GDM1 (cell line): ENCODE measurements at places on chromosomes 12 and 14.

GRCh38 chr14:77682158-77682553 lies 25.7 kb downstream of the ALKBH1 start:
- DNase-seq, result no peak

DNA sequence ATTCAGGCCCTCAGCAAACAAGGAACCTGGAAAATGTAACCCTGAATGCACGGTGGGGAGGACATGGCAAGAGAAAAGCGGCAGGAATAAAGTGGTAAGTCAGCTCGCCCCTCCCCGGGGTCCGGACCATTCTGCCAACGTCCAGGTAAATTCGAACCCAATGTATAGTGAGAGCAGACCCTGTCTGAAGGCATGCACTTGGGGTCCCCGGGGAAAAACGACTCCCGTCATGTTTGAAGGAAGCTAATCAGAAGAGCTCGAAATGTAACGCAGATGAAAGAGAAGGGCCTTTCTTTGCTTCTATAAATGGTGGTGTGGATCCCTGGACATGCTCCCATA lies 193 bp downstream of the ACACB start:
- DNase-seq, result no peak

GRCh38 chr14:97349463-97349862 lies 552.3 kb downstream of the VRK1 start:
- no peak for DNase-seq

DNA sequence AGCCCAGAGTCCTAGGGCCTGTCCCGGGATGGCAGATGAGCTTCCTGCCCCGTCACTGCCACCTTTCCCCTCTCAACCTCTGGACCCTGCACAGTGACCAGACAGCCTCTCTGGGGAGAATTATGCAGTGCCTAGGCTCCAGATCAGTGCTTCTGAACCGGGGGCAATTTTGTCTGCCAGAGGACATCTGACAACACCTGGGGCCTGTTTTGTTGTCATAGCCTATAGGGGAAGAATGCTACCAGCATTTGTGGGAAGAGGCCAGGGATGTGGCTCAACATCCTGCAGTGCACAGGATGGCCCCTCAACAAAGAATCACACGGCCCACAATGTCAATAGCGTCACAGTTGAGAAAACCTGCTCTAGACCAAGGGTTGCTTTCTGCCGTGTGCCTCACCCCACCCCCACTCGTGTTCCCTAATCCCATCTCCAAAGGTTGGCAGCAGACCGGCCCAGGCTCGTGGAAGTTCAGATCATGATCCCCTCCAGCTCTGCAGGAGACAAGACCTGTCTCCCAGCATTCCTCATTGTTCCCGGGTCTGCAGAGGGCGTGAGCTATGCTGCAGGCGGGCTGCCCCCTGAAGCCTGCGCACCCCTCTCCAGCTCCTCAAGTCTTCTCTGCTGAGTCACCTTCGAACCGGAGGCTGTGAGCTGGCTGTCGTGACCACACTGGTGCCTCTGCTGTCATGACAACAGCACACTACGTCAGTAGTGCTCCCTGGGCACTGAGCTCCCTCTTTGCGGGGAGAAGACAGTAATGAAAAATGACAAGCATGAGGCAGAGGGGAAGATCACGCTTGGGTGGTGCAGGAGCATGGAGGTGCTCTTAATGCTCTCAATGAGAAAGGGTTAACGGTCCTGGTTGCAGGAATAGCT lies 2.0 kb upstream of the GAPDH start:
- peak; percentile 91 for DNase-seq

DNA sequence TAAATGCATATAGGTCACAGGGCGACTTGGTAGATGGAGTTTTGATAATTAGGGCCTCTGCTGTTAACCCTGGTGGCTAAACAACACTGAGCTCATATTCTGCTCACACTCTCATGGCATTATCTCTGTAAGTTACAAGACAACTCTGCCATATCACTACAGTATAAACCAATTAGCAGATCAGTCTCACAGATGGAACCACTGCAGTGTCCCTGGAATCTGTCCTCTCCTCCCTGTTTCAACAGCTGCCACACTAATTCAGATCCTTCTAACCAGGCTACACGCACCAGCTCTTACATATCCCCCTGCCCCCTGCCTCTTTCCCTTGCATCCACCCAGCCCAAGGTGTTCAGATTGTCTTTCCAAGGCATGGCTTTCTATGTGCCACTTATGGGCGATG lies 161.0 kb upstream of the RMST start:
- no peak for DNase-seq

DNA sequence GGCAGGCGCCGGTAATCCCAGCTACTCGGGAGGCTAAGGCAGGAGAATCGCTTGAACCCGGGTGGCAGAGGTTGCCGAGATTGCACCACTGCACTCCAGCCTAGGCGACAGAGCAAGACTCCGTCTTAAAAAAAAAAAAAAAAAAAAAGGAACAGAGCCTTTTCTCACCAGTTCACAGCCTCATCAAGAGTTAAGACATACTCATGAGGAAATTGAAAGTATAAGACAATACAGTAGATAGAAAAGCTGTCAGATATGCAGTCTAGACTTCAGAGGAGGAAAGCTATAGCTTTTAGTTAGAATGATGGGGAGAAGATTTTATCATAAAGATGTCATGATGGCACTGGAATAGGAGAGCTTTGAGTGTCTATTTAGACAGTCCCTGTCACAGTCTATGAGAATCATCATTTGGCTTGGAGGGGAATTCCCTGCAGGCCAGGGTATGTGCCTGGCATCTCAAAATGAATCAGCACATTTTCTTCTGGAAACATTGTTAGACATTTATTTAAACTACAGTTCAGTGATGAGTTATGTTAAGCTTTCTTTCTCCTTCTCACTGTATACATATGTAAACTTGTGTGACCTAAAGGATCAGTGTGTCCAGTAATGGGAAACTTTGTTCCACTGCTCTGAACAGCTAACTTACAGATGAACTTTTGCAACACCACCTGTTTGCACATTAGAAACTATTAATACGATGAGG lies 2.9 kb upstream of the RAB35 start:
- no peak for DNase-seq

DNA sequence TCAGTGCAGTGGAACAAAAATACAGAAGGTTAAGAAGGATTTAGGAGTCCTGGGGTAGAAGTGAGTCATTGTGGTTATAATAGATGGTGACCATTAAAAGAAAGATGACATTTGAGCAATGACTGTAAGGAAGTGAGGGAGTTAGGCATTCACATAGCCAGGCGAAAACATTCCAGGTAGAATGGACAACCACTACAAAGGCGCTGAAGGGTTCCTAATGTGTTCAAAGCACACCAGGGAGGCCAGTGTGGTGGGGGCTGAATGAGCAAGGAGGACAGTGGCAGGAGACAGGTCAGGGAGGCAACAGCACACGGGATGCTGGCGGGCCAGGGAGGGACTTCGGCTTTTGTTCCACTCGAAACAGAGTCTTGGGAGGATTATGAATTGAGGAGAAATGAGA lies 129.9 kb downstream of the NPAS3 start:
- DNase-seq, result no peak

GRCh38 chr14:23568600-23569331 lies 1.2 kb upstream of the AP1G2 start:
- DNase-seq, result peak; percentile 23

- DNase-seq, result no peak
Measured at GRCh38 chr14:50366115-50366514, 30.6 kb downstream of the CDKL1 start.
